ENCODE measurements at places on chromosomes 5 and 9. TPM values are rescaled to one million over a fixed set of nuclear protein-coding genes. Genes with fewer than 3 reads are reported as not detected.

DNA sequence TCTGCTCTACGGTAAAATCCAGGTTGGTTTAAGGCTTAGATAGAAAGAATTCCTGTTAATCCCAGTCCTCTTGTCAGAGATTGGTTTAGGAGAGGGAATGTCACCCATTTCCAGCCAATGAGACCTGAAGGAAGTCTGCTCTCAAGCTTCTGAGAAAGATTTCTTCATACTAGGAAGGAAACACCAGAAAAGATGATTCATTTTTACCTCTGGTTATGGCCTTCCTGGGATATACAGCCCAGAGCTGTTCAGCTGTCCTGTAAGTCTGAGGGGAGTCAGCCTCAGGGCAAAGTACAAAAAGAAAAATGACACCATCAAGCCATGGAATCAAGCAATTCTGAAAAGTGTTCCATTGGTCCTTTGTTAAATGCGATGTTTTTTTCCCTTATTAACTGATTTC is 18.6 kb upstream of the CFAP95 start:
- no peak for DNase-seq

DNA sequence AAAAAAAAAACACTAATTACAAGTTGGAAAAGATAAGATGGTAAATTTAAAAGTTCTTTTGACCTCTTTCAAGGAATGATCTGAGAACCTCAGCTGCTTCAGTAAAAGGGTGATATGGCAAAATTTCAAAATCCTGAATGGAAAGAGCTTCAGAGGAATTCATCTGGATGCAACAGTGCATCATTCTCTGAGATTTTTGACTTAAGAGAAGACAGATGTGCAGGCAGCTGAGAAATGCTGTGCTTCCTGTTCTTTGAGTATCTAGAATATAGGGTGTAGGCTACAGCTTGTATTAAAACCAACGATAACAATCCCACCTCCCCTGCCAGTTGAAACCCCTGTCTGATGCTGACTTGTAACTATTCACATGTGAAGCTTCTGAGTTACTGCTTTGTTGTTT is 6.2 kb downstream of the FRMPD1 start:
- no peak for DNase-seq

GRCh38 chr9:116288658-116289057 is 135.1 kb downstream of the PAPPA start:
- peak; percentile 40 for DNase-seq

DNA sequence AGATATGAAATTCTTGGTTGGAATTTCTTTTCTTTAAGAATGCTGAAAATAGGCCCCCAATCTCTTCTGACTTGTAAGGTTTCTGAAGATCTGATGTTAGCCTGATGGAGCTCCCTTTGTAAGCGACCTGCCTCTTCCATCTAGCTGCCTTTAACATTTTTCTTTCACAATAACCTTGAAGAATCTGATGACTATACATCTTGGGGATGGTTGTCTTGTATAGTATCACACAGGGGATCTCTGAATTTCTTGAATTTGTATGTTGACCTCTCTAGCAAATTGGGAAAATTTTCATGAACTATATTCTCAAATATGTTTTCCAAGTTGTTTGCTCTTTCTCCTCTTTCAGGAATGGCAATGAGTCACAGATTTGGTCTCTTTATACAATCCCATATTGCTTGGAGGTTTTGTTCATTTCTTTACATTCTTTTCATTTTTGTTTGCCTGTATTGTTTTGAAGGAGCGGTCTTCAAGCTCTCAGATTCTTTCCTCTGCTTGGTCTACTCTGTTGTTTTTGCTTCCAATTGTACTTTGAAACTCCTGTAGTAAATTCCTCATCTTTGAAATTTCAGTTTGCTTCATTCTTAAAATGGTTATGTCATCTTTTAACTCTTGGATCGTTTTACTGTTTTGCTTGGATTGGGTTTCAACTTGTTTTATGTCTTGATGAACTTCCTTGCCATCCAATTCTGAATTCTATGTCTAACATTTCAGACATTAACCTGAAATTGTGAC is 245.2 kb upstream of the TARS1 start:
- DNase-seq, result peak; percentile 34

- DNase-seq, result no peak
Observed at GRCh38 chr9:132068605-132069004, 11.1 kb downstream of the MED27 start.

GRCh38 chr5:67732471-67732870 is 483.1 kb upstream of the PIK3R1 start:
- DNase-seq, result no peak

- peak; percentile 15 for DNase-seq
Observed at GRCh38 chr9:76980566-76980965, 38.9 kb upstream of the FOXB2 start.

GRCh38 chr5:119367502-119368237 is 11.9 kb downstream of the TNFAIP8 start:
- DNase-seq, result no peak

GRCh38 chr5:72465066-72465465 is 42.1 kb downstream of the ZNF366 start:
- no peak for DNase-seq

GRCh38 chr5:29321591-29321990 is 1871.9 kb upstream of the CDH6 start:
- DNase-seq, result no peak

DNA sequence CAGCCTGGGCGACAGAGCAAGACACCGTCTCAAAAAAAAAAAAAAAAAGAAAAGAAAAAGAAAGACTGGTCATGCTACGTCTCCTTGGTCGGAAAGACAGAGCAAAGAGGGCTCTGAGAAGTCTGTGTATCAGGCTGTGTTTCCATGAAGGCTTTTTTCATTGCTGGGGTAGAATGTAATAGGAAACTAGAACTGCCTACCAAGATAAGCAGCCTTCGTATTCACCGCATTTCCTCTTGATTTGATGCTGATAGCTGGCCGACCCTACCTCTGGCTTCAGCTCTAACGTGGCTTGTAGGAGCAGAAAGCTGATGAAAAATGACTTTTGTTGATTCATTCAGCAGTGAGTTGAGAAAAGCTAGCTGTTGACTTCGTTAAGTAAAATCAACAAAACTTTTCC is 17.4 kb downstream of the SLC1A3 start:
- no peak for DNase-seq

DNA sequence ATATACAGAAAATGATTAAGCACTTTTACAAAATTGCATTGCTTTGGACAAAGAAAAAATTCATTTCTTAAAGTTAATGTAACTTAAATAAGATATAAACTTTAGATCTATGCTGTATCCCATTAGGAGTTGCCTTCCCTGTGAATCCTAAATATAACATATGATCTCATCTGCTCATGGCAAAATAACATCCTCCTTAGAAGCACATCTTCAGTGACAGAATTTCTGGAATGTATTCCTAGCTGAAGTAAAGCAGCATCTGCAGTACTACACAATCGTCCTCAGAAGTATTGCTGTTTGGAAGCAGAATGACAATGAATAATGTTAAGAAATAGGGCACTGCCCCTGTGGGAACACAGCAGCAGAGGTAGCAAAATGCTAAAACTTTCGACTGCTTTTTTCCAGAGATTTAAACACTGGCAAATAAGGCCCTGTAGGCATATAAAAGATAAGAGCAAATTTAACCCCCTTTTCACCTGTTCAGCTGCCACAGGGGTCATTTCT is 571.0 kb downstream of the PTPRD start:
- DNase-seq, result no peak

- no peak for DNase-seq
Observed at GRCh38 chr9:92324431-92324830, 719 bp downstream of the NOL8 start.

- no peak for DNase-seq
Observed at GRCh38 chr9:129840034-129840433, 4.8 kb downstream of the USP20 start.

DNA sequence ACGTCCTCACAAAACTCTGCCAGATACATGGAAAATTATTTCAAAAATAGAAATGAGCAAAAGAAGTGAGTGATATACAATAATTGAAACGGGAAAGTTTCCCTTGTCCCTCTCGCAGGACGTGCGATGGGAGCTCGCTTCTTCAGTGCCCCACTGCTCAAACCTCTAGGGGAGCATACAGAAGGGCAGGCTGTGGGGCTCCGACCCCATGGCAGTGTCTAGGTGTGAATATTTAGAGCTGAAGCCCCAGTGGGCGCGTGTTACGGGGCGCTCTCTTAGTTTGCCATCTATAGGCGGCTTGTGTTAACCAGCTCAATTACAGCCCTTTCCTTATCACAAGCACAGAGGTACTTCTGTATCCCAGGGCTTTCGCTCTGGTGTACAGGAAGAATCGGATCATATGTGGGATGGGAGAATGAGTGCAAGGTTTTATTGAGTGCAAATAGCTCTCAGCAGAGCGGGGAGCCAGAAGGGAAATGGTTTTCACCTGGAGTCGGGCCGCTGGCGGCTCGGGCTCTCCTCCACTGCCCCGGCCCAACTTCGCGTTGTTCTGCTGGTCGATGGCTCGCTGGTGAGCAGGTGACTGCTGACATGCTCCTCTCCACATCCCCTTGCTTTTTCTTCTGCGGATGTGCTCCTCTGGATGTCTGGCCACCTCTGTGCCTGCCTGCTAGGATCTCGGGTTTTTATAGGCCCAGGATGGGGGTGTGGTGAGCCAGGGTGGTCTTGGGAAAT is 334.0 kb upstream of the PTPRD start:
- DNase-seq, result no peak

DNA sequence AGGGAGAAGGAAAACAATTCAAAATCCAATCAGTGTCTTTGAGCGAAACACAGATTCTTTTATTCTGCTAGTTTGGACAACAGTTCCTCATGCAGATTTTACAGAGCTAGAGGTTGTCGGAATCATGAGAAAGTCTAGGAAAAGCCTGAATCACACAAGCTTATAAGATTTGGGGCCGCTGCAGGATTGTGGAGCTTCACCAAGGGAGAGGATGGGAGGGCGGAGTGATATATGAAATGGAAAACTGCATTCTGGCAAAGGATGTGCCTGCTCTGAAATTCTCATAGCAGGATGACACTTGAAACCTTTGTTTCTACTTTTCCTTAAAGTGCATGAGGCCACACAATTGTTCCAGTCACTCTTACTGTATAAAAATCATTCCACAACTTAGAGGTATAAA is 134.3 kb downstream of the OR2K2 start:
- no peak for DNase-seq

DNA sequence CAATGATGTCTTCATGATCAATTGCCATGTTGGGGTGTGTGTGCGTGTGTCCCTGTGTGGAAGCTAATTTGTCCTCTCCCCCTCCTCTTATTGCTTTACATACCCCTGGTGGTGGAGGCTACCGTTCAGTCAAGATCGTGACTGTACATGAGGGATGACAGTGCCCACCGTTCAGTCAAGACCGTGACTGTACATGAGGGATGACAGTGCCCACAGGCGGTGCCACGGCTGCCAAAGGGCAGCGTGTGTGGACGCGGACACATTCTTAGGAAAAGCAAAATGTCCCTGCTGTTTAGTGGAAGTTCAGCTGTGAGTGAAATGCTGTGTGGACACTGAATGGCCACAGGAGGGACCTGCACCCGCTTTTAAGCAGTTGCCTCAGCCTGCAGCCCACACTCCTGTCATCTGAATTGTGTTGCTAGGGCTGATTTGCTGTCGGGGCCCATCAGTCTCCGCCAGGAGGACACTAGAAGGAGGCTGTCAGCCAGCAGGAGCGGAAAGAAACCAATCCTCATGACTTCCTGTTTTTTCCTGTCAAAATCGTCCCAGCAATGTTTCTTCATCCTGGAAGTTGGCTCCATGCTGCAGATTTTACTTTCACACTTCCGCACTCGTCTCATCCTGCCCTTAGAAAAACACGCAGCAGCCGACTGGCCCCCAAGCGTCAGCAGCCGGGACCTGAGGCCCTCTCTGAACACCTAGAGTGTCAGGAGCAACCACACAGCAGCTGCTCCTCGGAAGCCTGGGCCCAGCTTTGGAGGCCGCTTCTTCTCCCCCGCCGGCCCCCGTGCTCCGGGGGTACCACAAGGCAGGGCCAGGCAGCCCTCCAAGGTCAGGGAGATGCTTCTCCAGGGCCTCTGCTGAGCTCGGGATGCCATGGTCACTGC is 9.1 kb downstream of the OR2V1 start:
- DNase-seq, result no peak

F2R gene
- 38.0 TPM for total RNA-seq

IL9 gene
- not detected for total RNA-seq

WDR38 gene
- total RNA-seq, result not detected

HAPLN1 gene
- not detected for total RNA-seq

CCDC152 gene
- 2.8 TPM for total RNA-seq

GNA14 gene
- total RNA-seq, result not detected

RABEPK gene
- total RNA-seq, result 33.2 TPM

DOCK2 gene
- 2.0 TPM for total RNA-seq

OCLN gene
- total RNA-seq, result 4.1 TPM

PCDHA7 gene
- not detected for total RNA-seq

PALM2AKAP2 gene
- 8.9 TPM for total RNA-seq

PCDHGB4 gene
- 0.32 TPM for total RNA-seq

NRG2 gene
- 0.42 TPM for total RNA-seq

IFT74 gene
- total RNA-seq, result 15.5 TPM

Data from foreskin keratinocyte (primary cell).